Psoas muscle (tissue), 8 donors: ENCODE measurements at places on chromosomes 4 and X. TPM values are rescaled to one million over a fixed set of nuclear protein-coding genes. Genes with fewer than 3 reads are reported as not detected.

Gene SYNPO2
- total RNA-seq = 2,858 TPM

- DNase-seq = no peak
These were observed 685.2 kb upstream of the INTU start for GRCh38 chr4:126947536-126947935.

- no peak for DNase-seq
These were observed 1.2 kb upstream of the SLC7A11 start for GRCh38 chr4:138243369-138243768.

DNA sequence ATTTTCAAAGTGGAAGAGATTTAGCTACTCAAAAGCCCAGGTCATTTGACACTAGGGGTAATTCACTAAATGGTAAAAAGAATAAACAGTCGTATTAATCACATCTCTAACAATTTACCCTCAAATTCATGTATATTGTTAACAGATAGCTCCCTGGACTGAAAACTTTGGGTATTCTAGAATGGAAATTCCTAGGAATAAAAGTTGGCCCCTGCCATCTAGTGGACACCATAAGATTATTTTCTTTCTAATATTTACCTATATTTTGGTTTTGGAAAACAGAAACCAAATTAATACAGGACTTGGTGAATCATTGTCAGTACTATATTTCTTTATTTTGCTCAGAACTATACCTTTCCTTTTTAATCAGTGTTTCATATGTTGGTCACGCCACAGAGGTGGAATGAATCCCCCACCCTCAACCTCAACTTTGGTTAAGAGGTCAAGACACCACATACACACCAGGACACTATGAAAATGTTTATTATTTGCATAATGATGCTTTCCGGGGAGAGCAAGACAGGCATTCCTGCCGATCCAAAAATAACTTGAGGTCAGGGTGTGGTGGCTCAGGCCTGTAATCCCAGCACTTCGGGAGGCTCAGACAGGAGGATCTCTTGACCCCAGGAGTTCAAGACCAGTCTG, 96.2 kb upstream of the APOOL start:
- no peak for DNase-seq

DNA sequence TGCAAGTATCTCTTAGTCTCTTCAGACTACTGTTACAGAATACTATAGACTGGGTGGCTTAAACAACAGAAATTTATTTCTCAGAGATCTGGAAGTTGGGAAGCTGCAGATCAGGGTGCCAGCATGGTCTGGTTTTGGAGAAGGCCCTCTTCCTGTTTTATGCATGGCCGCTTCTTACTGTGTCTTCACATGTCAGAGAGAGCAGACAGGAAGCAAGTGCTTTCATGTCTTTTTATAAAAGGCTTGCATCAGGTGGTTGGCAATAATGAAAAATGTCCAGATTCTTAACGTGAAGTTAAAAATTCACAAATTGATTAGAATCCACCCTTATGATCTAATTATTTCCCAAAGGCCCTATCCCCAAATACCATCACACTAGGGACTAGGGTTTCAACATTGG, 284.9 kb downstream of the RPA4 start:
- no peak for DNase-seq

DNA sequence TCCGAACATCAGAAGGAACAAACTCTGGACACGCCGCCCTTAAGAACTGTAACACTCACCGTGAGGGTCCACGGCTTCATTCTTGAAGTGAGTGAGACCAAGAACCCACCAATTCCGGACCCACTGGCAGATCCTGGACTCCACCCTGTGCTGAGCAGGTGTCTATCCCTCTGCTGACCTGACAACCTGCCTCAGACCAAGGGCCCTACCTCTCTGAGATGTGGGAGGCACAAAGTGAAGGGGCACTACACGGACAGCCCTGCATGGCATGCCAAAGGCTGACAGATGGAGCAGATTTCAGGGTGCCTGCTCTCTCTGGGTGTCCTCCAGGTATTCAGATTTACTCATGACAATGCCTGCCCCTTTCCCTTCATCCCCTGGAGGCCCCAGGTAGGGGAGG, 14.0 kb upstream of the HSFX1 start:
- DNase-seq = no peak

Gene FRG2
- not detected for total RNA-seq

GRCh38 chr4:168881781-168882420, 128.2 kb downstream of the CBR4 start:
- no peak for DNase-seq

Gene SLC49A3
- total RNA-seq = 3.1 TPM

- DNase-seq = no peak
These were observed 24.4 kb upstream of the SLC25A6 start for GRCh38 chrX:1416327-1416784.

DNA sequence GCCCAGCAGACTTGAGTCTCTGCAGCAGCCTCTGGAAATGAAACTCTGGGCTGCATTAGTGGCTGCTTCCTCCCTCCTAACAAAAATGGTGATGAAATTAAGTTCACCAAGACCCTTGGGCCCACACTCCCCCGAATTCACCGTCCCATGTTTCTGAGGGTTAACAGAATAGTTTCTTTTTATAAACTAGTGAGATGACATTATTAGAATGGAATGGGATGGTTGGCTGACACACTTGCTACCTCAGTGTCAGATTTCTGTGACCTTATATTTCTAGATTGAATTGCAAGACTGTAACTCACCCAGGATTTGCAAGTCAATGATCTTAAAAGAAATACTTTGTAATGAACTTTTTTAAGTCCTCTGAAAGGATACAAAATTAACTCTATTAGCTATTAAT, 127.1 kb downstream of the SHROOM3 start:
- no peak for DNase-seq

DNA sequence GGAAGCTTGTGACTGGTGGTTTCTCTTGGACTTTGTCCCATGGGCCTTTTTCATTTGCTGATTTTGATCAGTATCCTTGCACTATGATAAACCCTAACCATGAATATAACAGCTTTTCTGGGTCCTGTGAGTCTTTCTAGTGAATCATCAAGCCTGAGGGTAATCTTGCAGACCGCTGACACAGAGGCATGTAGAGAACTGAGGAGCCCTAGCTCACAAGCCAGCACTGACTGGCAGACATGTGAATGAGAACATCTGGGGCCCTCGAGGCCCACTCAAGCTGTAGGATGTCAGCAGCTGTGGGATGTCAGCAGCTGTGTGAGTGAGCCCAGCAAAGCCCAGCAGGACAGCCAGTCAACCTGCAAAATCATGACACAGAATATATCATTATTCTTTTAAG, 36.7 kb downstream of the HMGB3 start:
- DNase-seq = no peak

DNA sequence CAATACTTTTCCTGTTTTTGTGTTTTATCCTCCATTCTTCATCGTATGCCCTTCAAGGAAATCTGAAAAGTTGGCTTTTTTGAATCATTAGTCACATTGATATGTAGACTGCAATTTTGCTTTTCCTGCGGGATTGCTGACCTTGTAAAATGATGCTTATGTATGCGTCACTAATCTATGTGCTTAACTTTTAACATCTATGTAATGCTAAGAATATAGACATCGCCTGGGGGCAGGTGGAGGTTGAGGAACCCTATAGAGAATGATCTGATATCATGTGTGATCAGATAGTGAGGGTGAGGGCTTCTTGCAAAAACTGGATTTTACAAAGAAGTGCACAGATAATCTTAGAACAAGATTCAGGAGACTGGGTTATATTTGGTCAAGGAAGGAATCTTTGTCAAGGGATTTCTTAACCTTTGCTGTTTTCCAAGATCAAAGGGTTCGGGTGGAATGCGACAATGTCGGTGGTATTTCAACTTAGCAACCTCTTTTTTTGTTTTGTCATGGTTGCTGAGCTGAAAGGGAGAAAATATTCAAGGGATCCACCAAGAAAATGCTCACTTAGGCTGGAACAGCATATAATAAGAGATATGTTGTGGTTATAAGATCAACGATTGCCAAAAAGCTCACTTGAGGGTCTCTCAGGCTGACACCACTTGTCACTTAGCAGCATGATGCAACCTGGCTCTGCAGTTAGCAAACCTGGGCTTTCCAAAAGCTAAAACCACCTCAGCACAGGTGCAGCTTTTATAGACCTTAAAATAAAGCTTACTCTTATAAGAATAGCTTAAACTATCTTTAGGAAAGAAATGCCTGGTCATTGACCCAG, 70.6 kb upstream of the PUDP start:
- no peak for DNase-seq

DNA sequence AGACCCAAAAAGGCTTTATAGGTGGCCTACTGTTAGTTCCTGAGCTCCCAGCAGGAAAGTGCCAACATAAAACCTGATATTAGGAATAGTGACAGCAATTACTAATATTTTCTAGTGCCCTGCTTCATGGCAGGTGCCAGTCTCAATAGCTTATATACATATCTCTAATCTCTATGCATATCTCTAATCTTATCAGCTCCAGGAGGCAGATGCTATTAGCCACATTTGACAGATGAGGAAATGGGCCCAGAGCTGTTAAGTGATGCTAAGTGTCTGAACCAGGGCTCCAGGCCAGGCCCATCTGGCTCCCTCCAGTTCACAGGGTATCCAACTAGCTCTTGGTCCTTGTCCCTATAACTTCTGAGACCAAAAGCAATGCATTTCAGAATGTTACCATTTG, 142.5 kb downstream of the CHIC2 start:
- DNase-seq = no peak

Gene HSFX3
- total RNA-seq = not detected

Gene GLOD5
- total RNA-seq = not detected

DNA sequence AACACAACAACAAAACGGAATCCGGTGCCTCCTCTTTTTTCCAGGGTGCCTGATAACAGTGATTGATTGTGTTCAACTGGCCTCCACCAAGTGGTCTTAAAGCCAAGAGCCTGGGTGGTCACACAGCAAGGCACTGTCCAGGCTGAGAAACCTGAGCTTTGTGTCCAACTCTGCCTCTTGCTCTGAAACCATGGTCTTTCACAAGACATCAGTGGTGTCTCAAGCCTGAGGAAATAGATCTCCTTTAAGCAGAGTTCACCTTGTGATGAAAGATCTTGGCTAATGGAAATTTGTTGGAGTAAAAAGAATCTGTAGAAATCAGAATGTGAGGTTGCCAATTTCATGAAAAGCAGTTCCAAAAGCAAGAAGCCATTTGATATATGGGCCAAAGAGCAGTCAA, 47.3 kb upstream of the ACSL1 start:
- DNase-seq = no peak
